ENCODE measurements at places on chromosomes 11 and 22. TPM values are rescaled to one million over a fixed set of nuclear protein-coding genes. Genes with fewer than 3 reads are reported as not detected.

ZNF70 gene
- 0.35 TPM for polyA plus RNA-seq

OR4A47 gene
- polyA plus RNA-seq: not detected

POTEH gene
- not detected for polyA plus RNA-seq

PTS gene
- 11.6 TPM for polyA plus RNA-seq

CRYBB2 gene
- polyA plus RNA-seq: not detected

GGTLC2 gene
- not detected for polyA plus RNA-seq

PIK3IP1 gene
- 350 TPM for polyA plus RNA-seq
